Activated CD4-positive, alpha-beta T cell treated with anti-CD3 and anti-CD28 coated beads for 24 hours (primary cell): ENCODE measurements at places on chromosomes 2 and 18.

GRCh38 chr18:45136381-45137086 lies 455.8 kb downstream of the SETBP1 start:
- DNase-seq, result no peak

GRCh38 chr18:6745504-6746031 lies 16.1 kb downstream of the ARHGAP28 start:
- DNase-seq, result no peak

GRCh38 chr18:22432657-22433137 lies 15.0 kb upstream of the CTAGE1 start:
- DNase-seq, result no peak

GRCh38 chr18:62522178-62522503 lies 684 bp upstream of the ZCCHC2 start:
- no peak for DNase-seq

GRCh38 chr2:171747371-171747770 lies 60.1 kb downstream of the DYNC1I2 start:
- no peak for DNase-seq

GRCh38 chr2:42829671-42830440 lies 37.5 kb upstream of the HAAO start:
- DNase-seq, result no peak

GRCh38 chr2:153386481-153386897 lies 92.1 kb downstream of the RPRM start:
- DNase-seq, result no peak

DNA sequence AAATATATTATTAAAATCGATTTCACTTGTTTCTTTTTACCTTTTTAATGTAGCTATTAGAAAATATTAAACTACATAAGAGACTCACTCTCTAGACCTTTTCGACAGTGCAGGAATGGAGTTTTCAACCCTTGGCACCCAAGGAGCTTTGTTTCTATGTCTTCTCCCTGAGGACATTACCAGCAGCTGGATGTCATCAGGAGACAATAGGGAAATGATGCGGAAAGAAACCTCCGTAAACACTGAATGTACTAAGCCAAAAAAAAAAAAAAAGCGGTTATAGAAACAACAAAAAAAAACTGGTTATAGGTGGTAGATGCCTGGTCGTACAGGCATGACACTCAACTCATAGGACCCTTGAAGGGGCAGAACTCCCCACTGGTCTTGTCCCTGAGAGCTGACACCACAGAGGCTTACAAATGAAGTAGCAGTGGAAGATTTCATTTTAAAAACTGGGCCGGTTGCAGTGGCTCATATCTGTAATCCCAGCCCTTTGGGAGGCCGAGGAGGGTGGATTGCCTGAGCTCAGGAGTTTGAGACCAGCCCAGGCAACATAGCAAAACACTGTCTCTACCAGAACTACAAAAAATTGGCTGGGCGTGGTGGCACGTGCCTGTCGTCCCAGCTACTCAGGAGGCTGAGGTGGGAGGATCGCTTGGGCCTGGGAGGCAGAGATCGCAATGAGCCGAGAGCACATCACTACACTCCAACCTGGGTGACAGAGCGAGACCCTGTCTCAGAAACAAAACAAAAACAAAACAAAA lies 23.8 kb downstream of the THAP4 start:
- DNase-seq, result no peak

GRCh38 chr2:146786396-146786795 lies 1058.4 kb upstream of the ACVR2A start:
- DNase-seq, result no peak

- DNase-seq, result no peak
These were observed 24.4 kb downstream of the GPR39 start for GRCh38 chr2:132441051-132441450.

DNA sequence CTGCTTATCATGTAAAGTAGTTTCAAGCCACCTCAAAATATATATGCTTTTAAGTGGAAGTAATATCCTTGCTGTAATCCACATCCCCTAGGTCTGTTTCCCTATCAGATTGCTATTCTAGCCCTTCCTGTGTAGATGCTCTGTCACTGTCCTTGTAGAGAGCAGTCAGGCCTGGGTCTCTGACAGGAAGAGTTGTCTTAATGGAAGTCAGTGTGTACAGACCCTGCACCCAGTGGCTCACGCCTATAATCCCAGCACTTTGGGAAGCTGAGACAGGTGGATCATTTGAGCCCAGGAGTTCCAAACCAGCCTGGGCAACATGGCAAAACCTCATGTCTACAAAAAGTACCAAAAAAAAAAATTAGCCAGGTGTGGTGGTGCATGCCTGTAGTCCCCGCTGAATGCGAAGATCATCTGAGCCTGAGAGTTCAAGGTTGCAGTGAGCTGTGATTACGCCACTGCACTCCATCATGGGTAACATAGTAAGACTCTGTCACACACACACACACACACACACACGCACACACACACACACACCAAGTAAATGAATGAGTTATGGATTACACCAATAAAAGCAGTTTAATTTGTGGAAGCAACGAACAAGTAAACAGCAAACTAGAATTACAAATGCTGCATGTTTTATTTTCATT lies 70.2 kb upstream of the DSC1 start:
- DNase-seq, result no peak

GRCh38 chr2:196610796-196611195 lies 28.7 kb upstream of the CCDC150 start:
- DNase-seq, result no peak

DNA sequence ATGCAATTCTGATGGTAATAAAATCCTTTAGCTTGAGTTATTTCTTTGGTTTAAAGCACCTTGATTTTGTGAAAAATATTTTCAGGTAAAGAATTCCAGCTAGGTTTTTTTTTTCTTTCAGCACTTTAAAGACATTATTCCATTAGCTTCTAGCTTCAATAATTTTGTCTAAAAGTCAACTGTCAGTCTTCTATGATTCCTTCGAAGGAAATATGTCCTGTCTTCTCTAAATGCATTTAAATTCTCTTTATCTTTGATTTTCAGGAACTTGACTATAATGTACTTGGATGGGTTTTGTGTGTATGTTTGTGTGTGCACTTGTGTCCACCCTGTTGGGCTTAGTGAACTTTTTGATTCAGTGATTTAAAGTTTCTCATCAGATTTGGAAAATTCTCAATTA lies 4.7 kb downstream of the LONRF2 start:
- no peak for DNase-seq

DNA sequence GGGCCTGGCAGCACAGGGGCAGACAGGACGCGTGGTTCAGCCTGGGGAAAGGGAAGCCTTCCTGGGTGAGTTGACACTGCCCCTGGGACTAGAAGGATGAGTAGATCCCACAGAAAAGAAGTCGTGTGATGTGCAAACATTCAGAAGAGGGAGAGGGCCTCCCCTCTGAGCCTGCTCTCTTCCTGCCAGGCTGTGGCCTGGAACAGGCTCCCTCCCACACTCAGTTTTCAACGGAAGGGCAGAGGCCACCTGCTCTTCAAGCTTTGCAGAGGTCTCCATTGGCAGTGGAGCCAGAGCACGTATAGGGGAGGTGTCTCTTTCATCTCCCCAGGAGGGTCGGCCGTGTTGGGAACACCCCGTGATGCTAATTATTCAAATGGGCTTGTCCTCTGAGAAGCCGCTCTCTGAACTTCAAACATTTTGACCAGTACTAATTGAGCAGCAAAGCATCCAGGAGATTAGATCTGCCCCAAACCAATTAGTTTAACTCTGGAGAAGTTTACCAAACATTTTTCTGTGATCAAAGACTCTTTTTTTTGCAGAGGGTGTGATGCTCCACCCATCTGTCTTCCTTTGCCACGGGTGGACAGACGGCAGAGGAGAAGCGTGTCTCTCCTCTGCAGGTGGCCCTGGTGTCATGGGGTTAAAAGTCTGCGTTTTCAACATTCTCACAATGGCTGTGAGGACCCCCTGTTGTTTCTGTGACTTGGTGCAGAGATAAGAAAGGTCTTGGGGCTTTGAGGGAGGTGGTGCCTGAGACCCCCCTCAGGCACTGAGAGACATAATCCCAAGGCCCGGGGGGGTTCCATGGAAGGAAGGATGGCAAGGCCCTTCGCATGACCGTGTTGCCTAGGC lies 29.5 kb upstream of the ODC1 start:
- peak; percentile 6 for DNase-seq

DNA sequence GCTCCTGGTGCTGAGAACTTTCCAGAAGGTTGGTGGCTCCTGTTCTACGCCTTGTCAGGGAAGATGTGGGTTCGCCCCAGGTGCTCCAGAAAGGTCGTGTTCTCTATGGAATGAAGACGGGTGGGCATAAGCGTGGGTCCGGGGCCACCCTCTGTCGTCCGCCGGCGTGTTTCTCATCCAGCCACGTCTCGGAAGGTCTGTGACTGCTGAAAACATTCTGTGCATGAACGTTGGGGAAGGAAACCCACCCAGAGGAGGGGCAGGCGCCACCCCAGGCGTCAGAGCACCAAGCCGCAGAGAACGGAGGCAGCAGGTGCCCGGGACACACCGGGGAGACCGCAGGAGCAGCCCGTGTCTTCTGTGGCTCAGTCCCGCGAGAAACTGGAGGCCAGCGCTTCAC lies 118.2 kb downstream of the RTP5 start:
- no peak for DNase-seq

GRCh38 chr18:46574743-46575115 lies 82.3 kb downstream of the LOXHD1 start:
- no peak for DNase-seq

DNA sequence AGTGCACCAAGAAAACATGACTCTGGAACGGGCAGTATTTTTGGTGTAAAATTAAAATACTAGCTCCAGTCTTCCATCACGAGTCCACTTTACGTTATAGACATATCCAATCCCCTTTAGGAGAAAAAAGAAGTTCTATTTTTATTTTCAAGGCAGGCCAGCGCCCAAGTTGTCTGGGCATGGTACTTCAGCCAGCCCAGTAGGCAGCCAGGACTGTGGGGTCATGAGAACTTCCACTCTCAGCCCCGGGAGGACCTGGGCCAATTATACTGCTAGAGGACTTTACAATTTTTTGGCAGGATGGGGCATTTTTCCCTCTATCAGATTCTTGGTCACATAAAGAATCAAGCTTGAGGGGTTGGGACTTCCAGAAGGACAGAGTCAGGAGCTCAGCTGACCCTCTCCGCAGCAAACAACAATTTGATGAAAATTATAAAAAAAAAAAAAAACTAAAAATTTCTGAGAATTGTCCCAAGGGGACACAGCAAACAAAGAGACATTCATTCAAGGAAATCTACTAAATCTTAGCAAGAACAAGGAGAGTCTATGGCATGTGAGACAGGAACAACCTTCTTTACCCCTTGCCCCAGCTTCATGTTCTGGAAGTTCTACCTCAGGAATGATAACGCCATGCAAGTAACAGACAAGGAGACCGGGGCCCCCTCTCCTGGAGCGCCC lies 37.3 kb upstream of the B3GNT2 start:
- DNase-seq, result no peak

DNA sequence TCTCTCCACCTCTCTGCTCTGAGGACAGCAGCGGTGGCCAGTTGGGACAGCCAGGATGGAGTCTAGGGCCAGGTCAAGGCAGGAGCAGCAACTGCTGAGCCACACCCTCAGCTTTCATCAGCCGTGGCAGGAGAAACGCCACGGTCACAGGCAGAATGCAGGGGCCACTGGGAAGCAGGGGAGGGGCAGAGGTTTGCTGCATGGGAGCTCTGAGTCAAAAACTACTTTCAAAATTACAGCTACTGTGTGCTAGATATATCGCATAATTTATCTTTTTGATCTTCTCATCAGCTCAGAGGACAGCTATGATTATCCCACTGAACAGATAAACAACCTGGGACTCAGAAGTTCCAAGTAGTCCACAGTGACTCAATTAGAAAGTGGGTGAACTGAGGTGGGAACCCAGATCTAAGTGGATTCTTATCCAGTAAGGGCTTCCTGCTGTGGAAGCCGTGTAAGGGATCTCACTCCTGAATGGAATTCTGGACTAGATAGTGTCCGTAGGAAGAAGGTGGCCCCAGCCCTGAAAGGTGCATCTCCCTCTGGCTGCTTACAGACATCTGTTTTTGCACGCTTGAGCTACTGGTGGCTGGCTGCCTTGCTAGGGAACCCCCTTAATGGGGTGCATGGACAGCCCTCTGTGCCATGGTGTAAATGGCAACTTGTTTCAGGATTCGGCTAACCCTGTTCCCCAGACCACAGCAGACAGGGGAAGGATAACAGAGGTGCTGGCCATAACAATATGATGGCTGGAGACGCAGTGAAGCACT lies 194.6 kb upstream of the SMAD2 start:
- DNase-seq, result no peak

DNA sequence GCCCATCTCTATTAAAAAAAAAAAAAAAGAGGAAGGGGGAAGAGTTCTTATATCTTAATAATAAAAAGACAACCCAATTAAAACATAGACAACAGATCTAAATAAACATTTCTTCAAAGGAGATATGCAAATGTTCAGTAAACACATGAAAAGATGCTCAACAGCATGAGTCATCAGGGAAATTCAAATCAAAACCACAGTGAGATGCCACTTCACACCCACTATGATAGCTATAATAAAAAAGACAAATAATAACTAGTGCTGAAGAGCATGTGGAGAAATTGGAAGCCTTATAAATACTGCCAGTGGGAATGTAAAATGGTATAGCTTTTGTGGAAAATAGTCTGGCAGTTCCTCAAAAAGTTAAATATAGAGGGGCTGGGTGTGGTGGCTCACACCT lies 61.5 kb upstream of the CYP20A1 start:
- no peak for DNase-seq

- DNase-seq, result no peak
These were observed 12.7 kb downstream of the ZNF24 start for GRCh38 chr18:35331367-35332087.

DNA sequence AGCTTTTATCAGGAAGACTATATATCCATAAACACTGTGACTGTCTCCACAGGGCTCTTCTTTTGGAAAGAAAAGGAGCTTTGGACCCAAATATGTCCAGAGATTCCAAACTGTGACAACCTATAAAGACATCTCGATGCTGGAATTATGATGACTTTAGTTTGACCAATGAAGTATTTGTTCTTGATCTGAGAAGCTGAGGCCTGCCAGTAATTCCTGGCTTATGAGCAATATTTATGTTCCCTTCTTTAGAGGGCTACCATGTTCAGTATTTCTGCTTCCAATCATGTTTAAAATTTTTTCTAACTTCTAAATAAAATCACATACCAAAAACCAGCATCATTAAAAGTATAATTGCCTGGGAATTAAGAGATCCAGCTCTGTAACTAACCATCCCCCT lies 41.1 kb downstream of the FEZ2 start:
- DNase-seq, result no peak

DNA sequence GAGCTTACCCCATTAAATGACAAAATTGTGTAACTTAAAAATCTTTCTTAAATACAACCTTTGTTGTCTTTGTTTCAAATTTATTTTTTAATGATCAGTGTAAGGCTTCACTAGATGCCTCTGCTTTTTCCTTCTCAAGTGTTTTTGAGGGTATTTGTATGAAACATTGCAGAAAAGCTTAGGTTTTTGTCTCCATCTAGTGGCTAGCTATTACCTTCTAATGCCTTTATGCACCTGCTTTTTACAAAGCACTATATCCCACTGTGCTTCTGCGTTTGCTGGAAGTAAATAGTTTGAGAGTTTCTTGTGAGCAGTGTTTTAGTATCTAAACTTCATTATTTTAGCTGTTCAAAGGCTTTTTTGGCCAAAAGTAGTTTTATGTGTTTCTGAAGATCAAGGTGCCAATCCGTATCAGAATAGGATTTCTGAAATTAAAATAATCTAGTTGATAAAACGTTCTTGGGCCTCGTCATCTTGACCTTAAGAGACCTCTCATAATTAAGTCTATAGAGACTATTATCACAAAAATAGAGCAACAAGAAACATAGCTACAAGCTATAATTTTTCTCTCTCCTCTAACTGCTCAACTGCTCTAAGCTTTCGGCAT lies 47.0 kb downstream of the IWS1 start:
- DNase-seq, result no peak
